ENCODE measurements at places on chromosomes 5 and 9. TPM values are rescaled to one million over a fixed set of nuclear protein-coding genes. Genes with fewer than 3 reads are reported as not detected.

The CBY3 gene
- not detected for total RNA-seq

The ISL1 gene
- not detected for total RNA-seq

The CAMK2A gene
- 3.8 TPM for total RNA-seq

The DMRT3 gene
- total RNA-seq, result not detected

The NIM1K gene
- total RNA-seq, result 9.1 TPM

The C5orf52 gene
- total RNA-seq, result not detected

The CMYA5 gene
- total RNA-seq, result 11.2 TPM

The IL13 gene
- not detected for total RNA-seq

The HRCT1 gene
- 0.83 TPM for total RNA-seq

The PAIP1 gene
- total RNA-seq, result 80.3 TPM

The CAMSAP1 gene
- 25.1 TPM for total RNA-seq

The TPPP gene
- total RNA-seq, result 0.66 TPM

The GRM6 gene
- total RNA-seq, result not detected

The GABRA1 gene
- not detected for total RNA-seq

The ABO gene
- not detected for total RNA-seq

The NPR3 gene
- total RNA-seq, result 82.2 TPM

The DPH7 gene
- 25.5 TPM for total RNA-seq

The CCL27 gene
- total RNA-seq, result 0.15 TPM

The PALM2AKAP2 gene
- total RNA-seq, result 5.1 TPM

The PCDHB14 gene
- total RNA-seq, result 1.2 TPM

The TOR2A gene
- total RNA-seq, result 4.5 TPM

The IFNA2 gene
- total RNA-seq, result not detected

The LHFPL2 gene
- 84.7 TPM for total RNA-seq

The GLT6D1 gene
- total RNA-seq, result not detected

The SLC31A2 gene
- total RNA-seq, result 12.2 TPM

The ARID3C gene
- total RNA-seq, result not detected

The NUTM2G gene
- not detected for total RNA-seq

The ADAMTS19 gene
- 0.73 TPM for total RNA-seq

The PCAT7 gene
- not detected for total RNA-seq

The DNAJB5 gene
- total RNA-seq, result 12.1 TPM

The MLANA gene
- total RNA-seq, result not detected

The ZDHHC11 gene
- 2.8 TPM for total RNA-seq

The CDX1 gene
- 0.17 TPM for total RNA-seq

The MEGF10 gene
- total RNA-seq, result under 0.01 TPM

The PTPN3 gene
- under 0.01 TPM for total RNA-seq

The PCDHB16 gene
- 0.15 TPM for total RNA-seq

The SLC6A18 gene
- total RNA-seq, result not detected

The RAD17 gene
- 26.3 TPM for total RNA-seq

The C5orf58 gene
- total RNA-seq, result not detected

The DNAI1 gene
- 0.58 TPM for total RNA-seq
